ENCODE measurements at places on chromosomes 6 and 20.

DNA sequence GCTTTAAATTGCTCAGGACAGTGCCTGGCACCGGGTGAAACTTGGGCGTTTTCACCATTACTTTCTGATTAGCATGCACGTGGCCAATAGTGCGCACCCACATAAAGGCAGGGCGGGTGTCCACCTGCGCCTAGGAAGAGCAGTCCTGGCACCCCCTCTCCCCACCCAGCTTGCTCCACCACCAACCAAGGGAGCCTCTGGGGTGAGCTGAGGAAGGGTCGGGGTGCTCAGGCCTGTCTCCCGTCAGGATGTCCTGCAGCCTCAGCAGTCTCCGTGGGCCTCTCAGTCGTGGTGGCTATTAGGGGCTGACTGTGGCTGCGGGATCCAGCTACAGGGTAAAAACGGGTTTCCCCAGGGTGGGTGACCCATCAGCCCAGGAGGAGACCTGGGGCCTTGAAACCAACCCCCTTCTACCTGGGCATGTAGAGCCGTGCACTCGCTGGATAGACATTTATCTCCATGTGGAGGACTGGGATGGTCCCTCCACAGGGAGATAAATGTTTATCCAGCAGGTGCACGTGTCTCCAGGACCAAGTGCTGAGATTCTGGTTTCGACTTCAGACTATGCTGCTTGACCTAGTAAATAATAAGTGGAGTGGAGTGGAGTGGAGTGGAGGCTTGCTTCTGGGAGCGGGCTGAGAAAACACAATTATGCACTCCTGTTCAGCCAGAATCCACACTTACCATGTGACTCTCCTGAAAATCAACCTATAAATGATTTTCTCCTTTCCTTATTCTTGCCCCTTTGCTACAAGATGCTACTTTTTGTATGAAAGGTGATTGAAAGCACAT is 91.1 kb downstream of the ZDHHC14 start:
- DNase-seq = no peak

DNA sequence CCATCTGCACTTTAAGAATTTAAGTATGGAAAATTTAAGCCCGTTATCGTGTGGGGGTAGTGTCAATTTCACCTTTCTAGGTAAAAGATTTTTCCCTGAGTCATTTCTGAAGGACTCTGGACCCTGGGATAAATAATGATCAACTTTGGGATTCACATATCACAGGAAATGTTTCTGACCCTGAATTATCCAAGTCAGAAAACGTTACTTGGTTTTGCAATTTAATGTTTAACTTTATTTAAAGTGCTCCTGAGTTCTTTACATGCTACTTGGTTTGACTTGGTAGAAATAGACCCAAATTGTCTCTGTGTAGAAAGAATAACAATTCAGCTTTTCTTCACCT is 1.5 kb upstream of the SLC17A3 start:
- DNase-seq = no peak

DNA sequence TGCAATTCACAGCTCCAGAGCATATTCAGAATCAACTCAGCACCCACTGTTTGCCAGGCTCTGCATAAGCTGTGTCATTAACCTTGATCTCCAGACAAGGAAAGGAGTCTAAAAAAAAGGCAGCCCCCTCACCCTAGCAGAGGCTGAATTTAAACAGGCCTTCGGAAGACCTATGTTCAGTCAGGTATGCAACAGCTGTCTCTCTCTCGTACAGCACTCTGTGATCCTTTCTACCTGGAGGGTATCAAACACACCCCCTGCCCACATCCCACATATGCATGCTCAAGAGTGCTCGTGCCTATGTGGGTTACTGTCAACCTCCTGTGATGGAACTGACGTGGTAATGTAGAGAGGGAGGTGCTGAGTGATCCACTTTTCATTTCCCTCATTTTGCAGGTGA is 8.5 kb downstream of the PLAGL2 start:
- no peak for DNase-seq

DNA sequence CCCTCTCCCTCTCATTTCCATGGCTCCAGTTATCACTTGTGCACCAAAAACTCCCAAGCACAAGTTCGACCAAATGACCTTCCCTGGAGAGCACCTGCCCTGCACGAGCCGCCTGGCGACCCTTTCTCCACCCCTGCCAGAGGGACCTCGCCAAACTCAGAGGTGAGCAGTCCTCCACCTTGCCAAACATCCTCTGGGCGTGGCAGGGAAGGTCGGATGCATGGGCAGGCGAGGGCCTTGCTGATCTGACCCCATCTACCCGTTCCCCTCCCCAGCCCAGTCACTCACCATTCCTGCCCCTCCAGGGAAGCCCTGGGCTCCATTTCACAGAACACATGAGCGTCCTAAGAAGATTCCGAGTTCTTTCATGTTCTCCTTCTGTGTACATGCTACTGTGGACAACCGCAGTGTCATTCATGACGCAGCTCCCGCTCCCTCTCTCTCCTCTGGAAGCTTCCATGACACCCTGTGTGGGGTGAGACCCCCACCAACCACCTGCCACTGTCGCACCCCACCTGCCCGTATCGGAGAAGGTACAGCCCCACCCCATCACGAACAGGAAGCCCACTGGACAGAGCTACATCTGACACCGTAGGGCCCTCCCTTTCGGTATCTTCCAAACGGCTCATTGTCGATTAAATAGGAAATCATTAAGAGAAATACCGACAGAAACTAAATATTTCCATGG is 104.3 kb downstream of the DACT2 start:
- no peak for DNase-seq

DNA sequence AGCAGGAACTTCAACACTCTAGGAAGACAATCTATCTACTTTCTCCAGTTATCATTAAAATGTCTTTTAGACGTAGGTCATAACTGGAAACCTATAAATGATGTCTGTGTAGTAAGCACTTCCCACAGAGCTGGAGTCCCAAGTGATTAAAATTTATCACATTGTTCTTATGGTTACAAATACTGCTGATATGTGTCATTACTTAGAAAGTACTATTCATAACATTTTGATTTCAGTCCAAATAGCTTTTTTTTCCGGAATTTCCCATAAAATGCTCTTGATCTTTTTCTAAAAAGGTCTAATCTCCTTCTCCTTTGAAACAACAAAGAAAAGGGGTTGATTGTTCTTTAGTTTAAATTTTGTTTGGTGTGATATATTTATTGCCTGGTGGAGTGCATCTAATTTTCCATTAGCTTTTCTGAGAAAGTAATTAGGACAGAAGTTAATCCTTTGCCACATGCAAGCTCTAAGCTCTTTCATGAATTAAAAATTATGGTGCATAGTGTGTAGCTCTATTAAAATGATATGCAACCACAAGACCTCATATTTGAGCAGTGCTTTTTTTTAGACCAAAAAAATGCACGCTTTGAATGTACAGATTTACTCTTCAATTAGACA is 132.7 kb upstream of the TCF21 start:
- DNase-seq = no peak

DNA sequence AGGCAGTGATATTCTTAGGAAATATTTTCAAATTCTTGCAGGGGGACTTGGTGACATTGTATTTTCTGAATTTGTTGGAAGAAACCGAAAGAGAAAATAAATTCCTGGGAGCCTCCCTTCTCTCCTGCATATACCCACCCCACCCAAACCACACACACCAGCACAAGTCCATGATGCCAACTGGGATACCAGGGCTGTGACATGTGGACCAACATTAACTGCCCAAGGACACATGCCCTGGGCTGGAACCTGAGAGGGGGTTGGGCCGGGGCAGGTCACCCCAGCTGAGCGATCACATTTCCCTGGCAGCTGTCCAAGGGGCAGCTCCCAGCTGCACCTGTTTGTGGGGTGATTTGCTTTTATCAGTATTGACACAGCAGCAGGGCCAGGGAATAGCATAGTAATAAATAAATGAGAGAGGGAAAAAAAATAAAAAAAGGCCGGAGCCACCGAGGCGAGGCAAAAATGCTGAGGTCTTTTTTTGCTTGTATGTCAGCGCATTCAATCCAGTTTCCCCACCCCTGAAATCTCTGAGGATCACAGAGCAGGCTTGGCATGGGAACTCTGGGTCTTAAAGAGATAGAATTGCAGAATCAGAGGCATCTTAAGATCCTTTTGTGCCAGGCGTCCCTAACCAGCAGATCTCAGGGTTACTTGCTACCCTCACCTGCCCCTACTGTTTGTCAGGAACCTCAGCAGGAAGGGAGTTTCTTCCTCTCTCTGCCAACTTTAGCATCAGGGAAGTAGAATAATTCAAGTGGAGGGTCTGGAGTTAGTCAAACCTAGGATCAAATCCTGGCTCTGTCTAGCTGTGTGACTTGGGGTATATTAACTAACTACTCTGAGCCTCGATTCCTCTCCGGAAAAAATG is 66.5 kb upstream of the PIM1 start:
- DNase-seq = peak; percentile 67

DNA sequence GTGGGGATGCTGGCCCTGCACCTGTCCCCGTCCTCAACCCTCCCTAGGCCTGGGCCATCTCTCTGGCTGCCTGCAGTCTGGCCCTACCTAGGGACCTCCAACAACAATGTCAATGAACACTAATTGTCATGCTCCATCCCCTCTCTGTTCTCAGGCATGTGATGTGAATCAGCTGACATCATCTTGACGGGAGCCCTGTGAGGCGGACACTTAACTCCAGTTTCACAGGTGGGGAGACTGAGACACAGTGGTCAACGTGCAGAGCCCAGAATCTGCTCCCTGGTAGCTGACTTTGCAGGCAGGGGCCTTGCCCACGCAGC is 762 bp upstream of the TCEA2 start:
- no peak for DNase-seq

DNA sequence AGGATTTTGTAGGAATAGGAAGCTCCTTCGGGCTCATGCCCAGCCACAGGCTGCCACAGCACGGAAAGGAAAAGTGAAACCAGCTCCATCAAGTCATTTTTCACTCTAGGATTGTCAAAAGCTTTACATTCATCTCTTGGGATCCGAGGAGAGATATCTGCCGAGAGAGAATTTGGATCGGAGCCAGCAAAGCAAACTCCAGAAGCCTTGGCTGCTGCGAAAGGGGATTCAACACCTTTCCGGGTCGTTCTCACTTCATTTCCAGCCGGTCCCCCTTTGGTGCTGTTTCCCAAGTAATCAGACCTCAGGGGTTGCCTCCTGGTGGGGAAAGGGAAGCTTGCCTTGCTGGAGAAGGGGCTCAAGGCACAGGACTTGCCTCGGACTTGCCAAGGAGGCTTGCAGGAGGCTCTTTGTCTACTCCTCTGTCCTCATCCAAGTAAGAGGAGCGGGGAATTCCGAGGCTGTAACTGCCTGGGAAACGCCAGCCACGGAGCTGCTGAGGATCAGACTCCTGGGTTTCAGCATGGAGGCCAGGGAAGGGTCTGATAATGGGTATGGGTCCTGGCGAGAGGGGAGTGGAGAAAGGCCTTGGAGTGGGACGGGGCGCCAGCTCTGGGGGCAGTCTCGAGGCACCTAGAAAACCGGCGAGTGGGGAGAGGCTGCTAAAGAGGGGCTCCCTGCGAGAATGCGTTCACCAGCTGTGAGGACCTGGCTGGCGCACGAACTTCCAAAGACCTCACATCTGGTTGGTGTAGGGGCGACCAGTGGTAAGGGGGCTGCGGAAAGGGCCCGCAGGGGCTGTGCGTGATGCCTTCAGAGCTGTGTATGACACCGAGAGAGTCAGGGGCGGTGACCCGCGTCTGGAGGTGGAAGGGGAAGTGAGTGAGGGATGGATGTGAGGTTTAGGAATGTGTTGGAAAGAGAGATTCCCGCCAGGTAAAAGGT is 702 bp downstream of the ETV7 start:
- DNase-seq = peak; percentile 48

DNA sequence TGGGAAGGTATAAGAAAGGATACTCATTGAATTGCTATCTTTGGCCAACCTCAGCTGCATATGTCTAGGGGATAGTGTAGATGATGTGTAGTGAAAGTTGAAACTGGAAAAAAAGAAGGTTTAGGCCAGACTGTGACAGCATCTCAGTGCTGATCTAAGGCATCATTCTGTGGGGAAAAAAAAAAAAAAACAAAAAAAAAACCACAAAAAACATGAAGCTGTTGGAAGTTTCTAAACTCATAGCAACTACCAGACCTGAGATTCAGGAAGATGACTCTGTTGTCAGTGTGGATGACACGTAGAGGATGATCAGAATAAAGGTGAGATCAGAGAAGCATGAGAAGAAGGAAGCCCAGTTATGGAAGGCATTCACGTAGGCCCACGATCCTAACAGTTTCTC is 100.8 kb upstream of the CNKSR3 start:
- DNase-seq = no peak

DNA sequence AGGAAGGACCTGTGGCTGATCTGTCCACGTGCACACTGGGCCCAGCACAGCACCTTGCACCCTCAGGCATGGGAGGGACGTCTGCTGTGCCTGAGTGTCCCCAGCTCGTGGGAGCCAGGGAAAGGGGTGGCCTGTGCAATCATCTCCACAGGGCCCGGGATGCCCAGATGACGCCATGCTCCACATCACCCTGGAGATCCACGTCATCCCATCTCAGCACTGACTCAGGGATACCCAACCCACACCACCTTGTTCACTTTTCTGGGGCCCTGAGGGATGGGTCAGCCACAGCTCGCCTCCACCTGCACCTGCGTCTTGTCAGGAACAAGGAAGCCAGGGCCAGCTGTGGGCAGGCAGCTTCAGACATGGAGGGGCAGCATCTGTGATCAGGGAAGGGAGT is 48.2 kb downstream of the RAB44 start:
- DNase-seq = no peak

- DNase-seq = no peak
Measured at GRCh38 chr6:157789861-157790260, 33.2 kb upstream of the SNX9 start.

DNA sequence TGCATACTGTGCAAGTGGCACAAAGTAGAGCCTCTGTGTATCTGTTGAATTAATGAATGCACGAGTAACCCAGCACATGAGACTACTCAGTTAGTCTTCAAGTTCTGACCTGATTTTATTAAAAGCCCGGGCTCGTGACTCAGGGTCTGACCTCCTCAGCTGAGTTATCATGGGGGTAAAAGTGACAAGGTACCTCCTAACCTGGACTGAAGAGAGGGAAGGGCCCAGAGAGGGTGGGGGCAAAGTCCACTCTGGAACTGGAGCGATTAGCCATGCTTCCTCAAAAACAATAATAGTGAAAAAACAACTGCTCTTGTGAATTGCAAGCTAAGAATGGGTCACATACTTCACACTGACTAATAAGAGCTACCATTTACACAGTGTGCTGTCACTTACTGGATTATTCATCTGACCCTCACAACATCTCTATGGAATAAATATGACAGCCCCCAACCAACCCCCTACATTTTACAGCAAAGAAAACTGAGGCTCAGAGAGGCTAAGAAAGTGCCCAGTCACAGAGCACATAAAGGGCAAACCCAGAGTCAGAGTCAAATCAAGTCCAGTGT is 26.7 kb downstream of the TRERF1 start:
- no peak for DNase-seq

Data from dermis microvascular lymphatic vessel endothelial cell (primary cell).